Activated gamma-delta T cell (primary cell): ENCODE measurements at places on chromosomes 7 and 10.

DNA sequence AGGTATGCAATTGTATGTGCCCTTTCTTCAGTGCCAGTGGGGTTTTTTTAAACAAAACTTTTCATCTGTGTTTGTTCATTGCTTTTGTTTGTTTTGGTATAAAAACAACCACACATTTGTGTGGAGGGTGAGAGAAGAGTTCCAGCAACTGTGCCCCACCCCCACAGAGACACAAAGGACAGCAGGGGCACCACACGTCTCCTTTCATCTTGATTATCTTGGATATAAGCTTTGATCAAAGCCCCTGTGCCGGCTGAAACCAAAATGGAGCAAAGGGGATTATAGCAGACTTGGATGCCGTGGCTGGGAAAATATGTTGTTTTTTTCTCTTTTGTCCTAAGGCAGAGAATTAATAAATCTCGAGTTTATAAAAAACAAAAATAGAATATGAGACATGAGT is 111.8 kb upstream of the RSU1 start:
- no peak for DNase-seq

- no peak for DNase-seq
These were observed 61.6 kb upstream of the ADRA2A start for GRCh38 chr10:111015181-111015580.

DNA sequence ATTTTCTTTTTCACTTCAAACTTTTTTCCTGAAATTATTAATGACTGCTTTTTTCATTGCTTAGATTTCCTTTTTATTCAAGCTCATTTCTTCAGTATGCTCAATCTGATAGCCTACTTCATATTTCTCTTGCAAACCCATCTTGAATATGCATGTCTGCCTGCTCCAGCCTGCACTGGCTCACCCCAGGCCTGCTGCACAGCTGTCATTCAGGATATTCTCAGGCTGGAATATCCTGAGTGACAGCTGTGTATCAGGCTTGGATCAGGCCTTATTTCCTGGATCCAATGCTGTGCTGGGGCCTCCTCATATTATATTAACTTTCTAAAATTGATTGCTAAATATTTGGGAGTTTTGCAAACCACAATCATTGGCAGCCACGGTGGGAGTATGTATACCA is 120.2 kb upstream of the TNS3 start:
- DNase-seq, result no peak

- DNase-seq, result no peak
These were observed 17.6 kb downstream of the SUN3 start for GRCh38 chr7:48011323-48011722.

DNA sequence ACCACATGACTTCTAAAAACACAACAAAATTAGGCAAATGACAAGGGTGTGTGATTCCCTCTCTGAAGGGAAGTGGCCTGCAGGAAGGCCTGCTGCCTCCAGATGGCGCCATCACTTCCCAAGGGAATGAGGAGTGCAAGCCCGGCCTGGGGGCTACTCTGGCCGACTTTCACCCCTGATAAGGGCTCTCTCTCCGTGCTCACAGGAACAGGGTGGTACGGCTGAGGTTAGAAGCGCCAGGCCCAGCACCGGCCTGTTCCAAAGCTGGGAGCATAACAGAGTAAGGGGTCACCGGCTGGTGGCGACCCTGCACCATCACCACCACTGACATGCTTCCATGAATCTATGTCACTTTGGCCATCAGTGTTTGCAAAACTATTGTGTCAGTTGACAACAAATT is 13.1 kb downstream of the RBP3 start:
- no peak for DNase-seq

- DNase-seq, result no peak
These were observed 70.0 kb downstream of the MALSU1 start for GRCh38 chr7:23369100-23369499.

DNA sequence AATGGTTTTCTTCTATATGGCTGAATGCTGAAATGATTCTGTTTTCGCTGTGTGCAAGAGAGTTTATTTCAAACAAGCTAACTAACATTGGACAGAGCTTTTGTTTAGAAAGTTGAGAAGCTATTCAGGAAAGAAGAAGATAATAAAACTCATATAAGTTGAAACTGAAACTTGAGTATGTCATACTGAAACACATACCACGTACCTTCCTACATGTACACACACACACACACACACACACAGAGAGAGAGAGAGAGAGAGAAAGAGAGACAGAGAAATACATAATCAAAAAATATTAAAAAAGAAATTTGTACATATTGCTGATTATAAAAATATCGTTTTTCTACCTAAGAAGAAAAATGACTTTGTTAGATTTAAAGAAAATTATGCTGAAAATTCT is 561.9 kb upstream of the KCND2 start:
- no peak for DNase-seq

DNA sequence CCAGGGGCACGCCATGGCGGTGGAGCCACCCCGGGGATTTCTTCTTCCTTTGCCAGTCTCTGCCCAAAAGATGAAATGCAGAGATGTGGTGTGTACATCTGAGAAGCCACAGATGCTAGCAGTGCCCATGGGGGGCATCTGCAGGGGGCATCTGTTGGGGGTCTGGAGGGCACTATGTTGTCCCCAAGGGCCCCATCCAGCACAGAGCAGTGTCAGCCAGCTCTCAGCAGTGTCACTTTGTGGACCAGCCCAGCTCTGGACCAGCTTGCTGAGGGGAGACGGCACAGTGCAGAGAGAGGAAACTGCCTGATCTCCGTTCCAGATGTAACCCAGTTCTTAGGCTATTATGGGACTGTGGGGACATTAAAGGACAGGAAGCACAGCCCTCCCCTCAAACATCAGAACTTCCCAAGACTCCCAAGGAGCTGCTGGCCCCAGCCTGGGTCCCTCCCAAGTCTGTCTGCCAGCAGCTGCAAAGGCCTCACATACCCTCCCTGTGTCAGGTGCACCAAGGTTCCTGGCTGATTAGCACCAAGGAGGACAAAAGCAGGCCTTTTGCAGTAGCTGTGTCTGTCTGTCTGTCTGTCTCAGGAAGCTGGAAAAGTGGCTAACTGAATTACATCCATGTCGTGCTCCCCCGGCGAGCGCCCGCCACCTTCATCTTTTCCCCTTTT is 536.5 kb downstream of the PTPRN2 start:
- DNase-seq, result no peak

DNA sequence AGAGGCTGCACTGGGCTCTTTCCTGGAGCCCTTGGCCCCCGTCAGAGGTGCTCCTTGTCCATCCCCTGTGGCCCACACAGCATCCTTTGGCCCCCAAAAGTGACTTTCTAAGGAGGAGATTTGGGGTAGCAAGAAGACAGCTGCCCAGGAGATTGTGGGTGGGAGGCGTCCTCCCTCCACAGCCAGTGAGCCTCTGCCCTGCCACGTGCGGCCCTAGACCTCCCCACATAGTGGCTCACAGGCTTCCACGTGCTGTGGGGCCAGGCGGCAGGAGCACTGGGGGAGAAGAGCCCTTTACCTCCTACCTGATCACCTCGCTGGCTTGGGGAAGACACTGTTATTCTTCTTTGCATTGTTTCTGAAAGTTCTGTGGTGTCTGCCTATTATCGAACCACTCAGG is 178.8 kb downstream of the TCERG1L start:
- DNase-seq, result no peak

DNA sequence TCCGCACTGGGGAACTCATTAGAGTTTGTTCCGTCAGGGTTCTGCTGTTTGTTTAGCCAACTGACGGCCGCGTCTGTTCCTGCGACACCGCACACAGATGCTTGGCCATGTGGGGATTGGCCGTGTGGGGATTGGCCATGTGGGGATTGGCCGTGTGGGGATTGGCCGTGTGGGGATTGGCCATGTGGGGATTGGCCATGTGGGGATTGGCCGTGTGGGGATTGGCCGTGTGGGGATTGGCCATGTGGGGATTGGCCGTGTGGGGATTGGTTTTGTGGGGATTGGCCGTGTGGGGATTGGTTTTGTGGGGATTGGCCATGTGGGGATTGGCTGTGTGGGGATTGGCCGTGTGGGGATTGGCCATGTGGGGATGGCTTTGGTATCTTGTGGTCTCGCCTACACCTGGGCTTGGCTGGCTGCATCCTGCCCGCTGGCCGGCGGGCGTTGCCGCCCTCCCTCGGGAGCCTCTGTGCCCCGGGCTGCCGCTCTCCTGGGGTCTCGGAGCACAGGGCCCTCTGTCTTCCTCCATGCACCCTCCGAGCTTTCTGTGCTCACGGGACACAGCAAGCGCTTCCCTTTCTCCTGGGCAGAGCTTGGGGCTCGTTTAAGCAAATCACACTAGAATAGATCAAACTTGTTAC is 62.5 kb downstream of the NKX6-2 start:
- DNase-seq, result no peak

GRCh38 chr10:22945934-22946673 is 18.3 kb downstream of the ARMC3 start:
- no peak for DNase-seq

DNA sequence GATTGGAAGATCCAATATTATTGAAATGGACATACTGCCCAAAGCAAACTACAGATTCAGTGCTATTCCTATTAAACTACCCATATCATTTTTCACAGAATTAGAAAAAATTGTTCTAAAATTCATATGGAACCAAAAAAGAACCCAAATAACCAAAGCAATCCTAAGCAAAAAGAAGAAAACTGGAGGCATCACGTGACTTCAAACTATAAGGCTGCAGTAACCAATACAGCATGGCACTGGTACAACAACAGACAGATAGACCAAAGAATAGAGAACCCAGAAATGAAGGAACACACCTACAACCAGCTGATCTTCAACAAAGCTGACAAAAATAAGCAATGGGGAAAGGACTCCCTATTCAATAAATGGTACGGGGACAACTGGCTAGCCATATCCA is 765.4 kb downstream of the SORCS3 start:
- DNase-seq, result no peak

DNA sequence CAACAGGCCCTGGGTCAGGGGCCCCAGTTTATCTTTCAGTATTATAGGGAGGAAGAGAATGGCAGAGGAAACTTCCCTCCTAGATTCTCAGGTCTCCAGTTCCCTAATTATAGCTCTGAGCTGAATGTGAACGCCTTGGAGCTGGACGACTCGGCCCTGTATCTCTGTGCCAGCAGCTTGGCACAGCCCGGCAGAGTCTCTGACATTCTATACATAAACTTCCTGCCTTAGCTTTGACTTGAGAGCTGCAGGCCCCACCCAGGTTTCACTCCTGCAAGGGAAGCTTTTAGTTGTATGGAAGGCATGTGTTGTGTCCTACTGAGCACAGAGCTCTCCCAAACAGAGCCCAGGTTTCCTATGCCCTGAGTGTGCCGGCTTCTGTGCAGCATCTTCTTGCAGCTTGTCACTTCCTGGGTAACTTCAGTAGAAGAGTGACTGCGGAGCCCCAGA is 205.6 kb upstream of the PRSS58 start:
- DNase-seq, result no peak

DNA sequence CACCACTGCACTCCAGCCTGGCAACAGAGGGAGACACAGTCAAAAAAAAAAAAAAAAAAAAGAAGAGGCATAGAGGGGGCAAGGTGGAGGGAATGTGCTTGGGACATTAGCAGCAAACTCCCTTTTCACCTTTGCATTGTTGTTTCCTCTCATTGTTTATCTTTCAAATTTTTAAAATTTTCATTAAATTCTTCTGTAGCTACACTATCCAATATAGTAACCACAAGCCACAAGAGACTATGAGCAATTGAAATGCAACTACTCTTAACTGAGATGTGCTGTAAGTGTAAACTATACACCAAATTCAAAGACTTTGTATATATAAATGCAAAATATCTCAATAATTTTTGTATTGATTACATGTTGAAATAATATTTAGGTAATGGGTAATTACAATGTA is 43.4 kb downstream of the EBLN1 start:
- DNase-seq, result no peak

DNA sequence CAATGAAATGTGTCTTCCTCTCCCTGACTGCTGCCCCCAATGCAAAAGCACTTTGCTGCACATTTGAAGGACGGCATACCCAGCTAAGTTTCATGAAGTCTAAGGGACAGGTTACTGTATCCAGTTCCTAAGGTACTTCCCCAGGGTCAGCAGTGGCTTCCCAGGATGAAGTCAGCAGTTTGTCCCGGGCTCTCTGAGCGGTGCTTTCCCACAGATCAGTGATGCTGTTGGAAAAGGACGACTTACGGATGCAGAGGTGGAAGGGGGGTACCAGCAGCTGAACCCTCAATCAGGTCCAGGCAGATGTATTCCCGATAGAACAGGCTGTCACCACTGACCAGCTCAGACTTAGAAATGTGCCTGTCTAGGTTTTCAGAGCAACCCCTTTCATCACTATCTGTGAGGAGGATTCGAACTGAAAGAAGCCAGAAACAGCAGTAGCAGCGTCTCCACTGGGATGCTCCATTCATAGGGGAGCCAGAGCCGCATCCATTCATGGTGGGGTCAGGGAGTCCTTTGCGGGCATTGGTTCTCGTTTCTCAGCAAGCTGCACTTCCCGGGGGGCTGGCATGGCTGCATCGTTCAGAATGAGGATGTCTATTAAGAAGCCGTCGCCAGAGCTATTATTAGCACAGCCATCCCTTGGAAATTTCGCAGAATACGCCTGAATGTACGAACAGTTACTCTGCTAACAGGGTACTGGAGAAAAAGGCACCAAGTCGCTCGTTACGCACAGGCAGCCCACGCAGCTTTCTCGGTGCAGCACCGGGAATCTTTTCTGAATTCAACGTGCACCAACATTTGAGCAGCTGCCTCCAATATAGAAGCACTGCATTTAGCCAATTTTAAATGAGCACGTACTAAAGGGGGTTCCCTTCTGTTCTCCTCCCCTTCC is 303.7 kb downstream of the PRPF18 start:
- DNase-seq, result no peak

DNA sequence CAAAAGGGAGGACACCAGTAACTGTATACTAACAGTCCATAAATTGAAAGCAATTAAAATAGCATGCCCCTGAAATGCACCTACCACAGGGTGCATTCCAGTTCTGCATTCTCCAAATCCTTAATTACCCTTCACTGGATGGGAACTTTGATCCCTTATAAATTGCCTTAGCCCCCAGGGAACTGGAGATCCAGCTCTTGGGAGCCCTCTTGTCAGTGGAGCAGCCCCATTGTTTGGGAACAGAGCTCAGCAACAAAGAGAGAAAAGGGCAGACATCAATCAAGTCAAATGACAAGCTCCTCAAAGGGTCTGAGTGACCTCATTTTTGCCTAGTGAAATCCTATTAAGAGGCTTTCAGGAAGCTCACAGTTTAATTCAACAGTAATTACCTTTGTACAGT is 472.6 kb downstream of the XPNPEP1 start:
- no peak for DNase-seq

DNA sequence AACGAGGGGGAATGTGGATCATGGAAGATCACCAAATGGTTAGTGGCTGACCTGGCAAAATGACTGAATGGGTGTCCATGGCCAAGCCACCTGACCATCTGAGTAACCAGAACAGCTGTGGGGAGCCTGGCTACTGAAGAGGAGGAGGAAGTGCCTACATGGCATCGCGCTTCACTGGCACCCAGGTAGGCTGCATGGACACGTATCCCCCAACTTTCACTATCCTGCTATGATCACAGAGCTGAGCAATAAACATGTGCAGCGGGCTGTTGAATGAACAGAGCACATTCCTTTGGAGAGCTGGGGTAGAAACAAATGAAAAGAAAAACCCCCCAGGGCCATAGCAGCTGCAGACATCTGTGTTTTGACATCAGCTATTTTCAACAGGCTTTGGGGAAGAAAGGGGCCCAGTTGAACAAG is 6.5 kb downstream of the AKR1B1 start:
- no peak for DNase-seq
